DMS79 (cell line): ENCODE measurements at places on chromosomes 6 and 20.
A peak's percentile ranks its signal among the peaks of the same experiment; 100 is the strongest.

- no peak for DNase-seq
These were observed 338.3 kb upstream of the KCNQ5 start for GRCh38 chr6:72283571-72283970.

- peak; percentile 1 for DNase-seq
These were observed 107.4 kb downstream of the SULF2 start for GRCh38 chr20:47677635-47678453.

- no peak for DNase-seq
These were observed 84.5 kb downstream of the PLEKHG1 start for GRCh38 chr6:150684161-150684560.

- peak; percentile 73 for DNase-seq
These were observed 170.7 kb downstream of the TAF4 start for GRCh38 chr20:61895016-61895415.

DNA sequence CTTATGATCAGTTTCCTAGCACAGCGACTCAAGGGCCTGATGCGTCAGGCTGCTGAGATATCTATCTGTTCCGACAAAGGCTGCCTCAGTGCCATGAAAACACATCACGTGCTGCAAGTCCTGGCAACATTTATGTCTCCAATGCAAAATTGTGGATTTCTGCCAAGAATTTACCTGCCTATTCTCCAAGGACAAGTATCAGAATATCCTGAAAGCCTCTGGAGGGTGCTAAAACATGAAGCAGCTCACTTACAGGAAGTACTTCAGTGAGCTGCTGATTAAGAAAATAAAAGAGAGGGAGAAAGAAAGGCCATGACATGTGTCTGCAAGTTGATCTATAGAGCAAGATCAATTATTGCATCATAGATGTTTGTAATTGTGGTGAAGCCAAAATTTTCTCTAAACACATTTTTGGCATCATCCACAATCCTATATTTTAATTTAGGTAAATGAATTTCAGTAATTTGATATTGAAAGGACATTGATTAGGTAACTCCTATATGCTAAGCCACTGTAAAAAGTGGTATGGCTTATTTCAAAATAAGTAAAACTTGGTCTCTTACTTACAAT lies 25.8 kb upstream of the TPBG start:
- peak; percentile 29 for DNase-seq

GRCh38 chr6:160248538-160248937 lies 10.1 kb downstream of the SLC22A2 start:
- DNase-seq, result no peak

DNA sequence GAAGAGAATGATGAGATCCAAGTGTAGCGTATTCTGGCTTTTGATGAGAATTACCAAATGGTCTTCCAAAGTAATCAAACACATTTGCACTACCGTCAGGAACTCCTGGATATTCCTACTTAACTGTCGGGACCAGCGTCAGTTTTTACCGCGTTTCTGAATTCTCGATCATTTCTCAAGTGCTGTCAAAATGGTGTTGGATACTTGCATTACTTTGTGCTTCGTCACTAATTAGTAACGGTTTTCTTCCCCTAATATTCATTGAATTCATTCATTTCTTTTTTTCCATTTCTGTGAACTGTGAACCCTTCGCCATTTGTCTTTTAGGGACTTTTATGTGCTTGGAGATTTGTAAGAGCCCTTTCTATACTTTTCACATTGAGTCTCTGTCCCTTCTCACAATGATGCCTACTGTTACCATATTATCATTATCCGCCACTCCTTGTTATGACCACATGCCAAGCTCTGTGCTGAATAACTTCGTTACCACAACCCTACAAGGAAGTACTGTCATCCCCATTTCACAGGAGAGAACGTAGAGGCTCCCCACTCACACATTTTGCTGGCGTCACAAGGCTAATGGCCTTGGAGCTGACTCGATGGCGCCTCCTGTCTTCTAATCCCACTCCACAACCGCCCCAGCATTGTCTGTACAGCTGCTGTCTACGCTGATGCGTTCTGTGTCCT lies 74.2 kb upstream of the QKI start:
- DNase-seq, result no peak

DNA sequence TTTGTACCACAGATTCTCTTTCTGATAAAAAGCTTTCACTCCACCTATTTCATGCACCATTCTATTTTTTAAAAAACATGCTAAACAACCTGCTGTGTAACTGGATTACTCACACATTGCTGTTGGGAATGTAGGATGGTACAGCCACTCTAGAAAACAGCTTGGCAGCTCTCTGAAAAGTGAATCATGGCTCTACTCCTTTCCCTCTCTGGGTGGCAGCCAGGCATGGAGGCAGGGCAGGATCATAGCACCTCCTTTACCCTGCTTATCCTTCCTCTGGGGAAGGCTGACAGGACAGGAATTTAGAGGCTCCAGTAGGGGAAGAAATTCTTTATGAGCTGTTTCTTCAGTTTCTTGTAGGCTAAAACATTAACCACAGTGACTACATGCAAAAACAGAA lies 6.7 kb upstream of the VNN2 start:
- no peak for DNase-seq

- no peak for DNase-seq
These were observed 14.9 kb downstream of the AARS2 start for GRCh38 chr6:44298055-44298803.

DNA sequence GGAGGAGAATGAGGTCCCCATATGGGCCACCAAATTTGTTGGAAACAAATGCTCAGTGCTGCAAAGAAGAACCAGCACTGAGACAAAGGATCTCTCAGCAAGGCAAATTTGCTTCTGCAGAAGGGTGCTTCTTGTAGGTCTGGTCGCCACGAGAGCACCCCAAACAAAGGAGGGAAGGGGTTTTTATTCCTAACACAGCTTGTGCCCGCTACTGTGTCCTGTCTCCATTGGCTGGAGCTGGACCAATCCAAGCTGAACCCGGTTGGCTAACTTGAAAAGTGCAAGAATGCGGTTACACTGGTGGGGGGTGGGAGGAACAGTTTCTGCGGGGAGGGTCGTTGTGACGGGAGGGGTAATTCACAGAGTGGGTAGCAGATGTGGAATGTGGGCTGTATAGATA lies 54.1 kb upstream of the TULP1 start:
- DNase-seq, result no peak

DNA sequence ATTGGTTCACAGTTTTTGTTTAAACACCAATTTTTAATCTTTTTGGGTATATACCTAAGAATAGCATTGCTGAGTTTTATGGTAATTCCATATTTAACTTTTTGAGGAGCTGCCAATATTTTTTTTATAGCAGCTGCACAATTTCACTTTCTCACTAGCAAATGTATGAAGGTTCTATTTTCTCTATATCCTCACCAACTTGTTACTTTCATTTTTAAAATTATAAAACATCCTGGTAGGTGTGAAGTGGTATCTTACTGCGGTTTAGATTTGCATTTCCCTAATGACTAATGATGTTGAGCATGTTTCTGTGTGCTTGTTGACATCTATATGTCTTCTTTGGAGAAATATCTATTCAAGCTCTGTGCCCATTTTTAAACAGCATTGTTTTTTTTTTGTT lies 452.1 kb downstream of the GRIK2 start:
- DNase-seq, result no peak

DNA sequence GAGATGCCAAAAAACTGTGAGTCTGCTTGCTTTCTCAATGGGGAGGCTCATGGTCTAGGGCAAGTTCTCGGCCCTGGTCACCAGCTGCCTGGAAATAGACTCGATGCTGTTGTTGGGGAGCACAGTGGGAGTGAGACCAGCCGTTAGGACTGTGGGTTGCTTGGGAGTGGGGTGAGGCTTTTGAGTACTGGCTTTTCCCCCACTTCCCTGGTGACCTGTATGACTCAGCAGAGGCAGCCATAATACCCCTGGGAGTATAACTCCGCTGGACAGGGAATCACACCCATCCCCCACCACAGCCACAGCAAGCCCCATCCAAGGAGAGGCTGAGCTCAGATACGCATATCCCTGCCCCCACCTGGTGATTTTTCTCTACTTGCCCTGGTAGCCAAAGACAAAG lies 48.9 kb upstream of the OGFRL1 start:
- no peak for DNase-seq

GRCh38 chr20:17673084-17673483 lies 9.0 kb downstream of the RRBP1 start:
- DNase-seq, result no peak

DNA sequence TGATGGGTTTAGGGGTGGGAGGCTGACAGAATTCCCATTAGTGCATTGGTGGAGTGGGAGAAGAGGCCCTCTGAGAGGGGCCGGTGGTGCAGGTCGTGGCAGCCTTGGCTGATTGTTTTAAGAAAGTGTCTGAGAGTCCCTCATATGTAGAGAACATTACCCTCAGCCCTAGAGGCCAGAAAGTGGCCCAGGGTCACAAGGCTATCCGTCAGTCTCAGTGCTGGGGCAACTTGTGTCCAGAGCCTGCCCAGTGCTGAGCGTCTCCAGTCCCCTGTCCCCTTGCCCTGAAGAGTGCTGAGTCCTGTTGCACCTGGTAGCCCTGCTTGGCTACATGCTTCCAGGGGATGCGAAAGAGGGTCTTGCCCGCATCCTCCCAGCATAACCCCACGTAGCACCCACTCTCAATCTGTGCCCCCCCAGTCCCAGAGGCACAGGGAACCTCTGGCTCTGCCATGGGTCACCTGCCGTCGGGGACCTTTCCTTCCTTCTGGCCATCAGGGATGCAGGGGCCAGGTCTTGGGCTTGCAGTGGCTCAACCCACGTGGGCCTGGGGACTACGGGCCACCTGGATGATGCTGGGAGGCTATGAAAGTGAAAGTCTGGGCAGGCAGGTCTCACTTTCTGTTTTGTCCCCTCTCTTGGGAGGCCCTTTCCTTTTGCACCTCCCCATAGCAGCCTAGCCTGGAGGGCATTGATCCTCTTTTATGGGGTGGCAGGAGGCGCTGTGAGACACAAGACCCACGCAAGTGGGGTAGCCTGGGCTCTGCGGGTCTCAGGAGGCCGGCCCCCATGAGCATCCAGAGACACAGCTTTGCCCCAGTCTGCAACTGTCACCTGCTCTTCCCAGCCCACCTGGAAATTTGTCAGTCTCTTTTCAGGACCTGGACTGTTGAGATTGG lies 12.2 kb downstream of the DUSP15 start:
- no peak for DNase-seq

- DNase-seq, result no peak
These were observed 65.4 kb upstream of the SLCO4A1 start for GRCh38 chr20:62576815-62577489.

DNA sequence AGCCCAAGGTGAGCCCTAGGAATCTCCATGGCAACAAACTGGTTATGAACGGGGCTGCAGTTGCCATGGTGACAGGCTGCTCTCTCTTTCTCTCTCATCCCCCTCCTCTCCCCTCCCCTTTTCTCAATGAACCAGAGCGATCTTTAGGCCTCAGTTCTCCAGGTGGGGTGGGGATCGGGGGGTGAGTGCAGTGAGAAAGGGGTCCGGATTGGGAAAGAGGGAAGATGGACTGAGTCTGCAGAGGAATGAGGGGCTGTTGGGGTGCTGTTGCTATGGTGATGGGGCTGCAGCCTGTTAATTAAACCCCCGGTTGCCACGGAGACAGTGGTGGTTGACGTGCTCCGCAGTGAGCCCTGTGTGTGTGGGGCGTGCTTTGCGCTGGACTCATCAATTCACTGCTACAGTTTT lies 3.6 kb upstream of the SLC12A5 start:
- no peak for DNase-seq

- DNase-seq, result no peak
These were observed 107.7 kb downstream of the CD109 start for GRCh38 chr6:73803562-73804241.
